Stimulated activated CD4-positive, alpha-beta T cell treated with anti-CD3 and anti-CD28 coated beads, Interleukin-4, amount 100 ng/mL, for 24 hours (primary cell): ENCODE measurements at places on chromosomes 7 and 10.

GRCh38 chr7:92402920-92403759, 44.1 kb upstream of the GATAD1 start:
- no peak for DNase-seq

- peak; percentile 29 for DNase-seq
These were observed at the start of gene HSPA12A for GRCh38 chr10:116742367-116743265. Gene HSPA12A, minus strand, starts transcription at chr10:116742566. Its CDS starts 97 bp downstream, at chr10:116742469.

DNA sequence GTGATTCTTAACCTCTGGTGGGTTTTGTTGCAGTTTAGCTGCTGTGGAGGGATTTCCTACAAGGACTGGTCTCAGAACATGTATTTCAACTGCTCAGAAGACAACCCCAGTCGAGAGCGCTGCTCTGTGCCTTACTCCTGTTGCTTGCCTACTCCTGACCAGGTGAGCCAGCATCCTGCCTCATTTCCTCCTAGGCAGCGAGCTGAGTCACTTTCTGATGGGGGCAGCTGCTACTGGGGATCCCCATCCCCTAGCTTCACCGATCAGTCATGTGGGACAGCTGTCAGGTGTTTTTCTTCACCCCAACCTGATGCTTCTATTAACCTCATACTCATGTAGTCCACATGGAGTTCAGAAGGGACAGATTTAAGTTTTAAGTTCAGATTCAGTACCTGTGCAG, 21.7 kb upstream of the SMO start:
- DNase-seq = no peak

GRCh38 chr7:85510287-85510686, 323.4 kb upstream of the SEMA3D start:
- no peak for DNase-seq

DNA sequence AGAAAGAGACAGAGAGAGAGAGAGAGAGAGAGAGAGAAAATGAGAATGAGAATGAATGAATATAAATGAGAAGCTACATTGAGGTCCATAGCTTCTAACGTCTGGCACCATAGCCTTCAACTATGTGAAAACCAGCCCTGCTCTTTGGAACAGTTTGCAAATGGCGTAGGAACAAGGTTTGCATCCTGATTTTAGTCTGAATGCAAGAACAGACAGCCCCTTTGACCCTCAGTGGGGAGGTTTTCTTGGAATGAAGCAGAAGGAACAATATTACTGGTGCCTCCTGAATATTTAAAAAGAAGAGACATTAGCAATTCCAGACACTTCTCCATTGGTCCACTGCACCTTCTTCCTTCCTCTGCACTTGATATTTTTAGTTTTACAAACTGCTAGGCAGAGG, 23.0 kb downstream of the LHPP start:
- DNase-seq = no peak
